Stimulated activated CD8-positive, alpha-beta memory T cell treated with anti-CD3 and anti-CD28 coated beads, Interleukin-4, amount 100 ng/mL, for 4 hours (primary cell): ENCODE measurements at places on chromosomes 7 and 10.

DNA sequence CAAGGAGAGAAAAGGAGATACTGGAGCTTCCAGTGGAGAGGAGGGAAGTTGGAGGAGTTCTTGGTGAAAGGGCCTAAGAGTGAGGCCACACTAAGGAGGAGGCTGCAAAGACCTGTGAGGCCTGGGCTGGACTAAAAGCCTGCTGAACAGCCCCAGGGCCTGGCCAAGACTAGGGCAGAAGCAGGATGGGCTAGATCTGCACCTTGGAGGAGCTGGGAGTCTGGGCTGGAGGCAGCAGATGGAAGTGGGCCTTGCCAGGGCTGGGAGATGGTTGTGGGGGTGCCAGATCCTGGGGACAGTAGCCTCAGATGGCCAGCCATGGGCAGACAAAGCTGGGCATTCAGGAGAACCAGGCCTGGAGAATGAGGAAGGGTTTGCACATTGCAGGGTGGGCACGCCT, 6.5 kb upstream of the PURB start:
- DNase-seq: no peak

- no peak for DNase-seq
Observed at GRCh38 chr10:5959142-5959541, 18.2 kb downstream of the IL15RA start.

- DNase-seq: no peak
Observed at GRCh38 chr7:80977751-80978150, 58.9 kb upstream of the SEMA3C start.

GRCh38 chr10:132164761-132165278, 21.9 kb upstream of the DPYSL4 start:
- DNase-seq: no peak

DNA sequence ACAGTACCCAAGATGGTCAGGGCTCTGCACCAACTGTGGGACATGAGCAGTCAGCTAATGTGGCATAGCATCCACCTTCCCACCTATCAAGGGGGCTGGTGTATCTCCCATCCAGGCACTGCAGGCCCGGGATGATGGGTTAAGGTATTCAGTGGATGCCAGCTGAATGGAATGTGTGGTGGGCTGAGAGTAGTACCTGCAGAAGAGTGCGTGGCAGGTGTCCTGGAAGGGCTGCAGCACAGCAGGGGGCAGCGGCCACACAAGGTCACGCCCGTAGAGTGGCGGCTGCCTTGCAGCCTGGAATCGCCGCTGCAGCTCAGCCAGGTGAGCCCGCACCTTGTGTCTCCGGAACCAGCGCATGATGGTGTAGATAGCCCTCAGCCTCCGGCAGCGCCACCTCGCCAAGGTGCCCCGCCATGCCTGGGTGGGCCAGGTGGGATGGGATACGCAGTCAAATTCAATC, 13.3 kb downstream of the MYO1G start:
- no peak for DNase-seq

GRCh38 chr10:132229834-132230556, 43.2 kb downstream of the DPYSL4 start:
- no peak for DNase-seq

- DNase-seq: no peak
Observed at GRCh38 chr7:142420554-142421362, 162.9 kb upstream of the PRSS58 start.

DNA sequence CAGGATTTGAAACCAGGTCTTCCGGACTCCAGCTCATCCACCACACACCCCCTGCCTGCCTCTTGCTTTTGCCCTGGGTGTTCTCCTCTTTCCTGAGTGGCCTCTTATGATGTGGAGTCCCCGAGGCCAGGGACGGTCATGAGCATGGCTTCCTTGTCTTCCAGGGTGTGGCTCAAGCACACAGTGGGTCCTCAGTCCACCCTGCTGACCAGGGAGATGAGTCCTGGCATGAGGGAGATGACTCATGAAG, 32.8 kb downstream of the DNAJB12 start:
- no peak for DNase-seq
